ENCODE measurements at places on chromosomes 16 and 17.

GRCh38 chr16:27892879-27893278 lies 170.6 kb downstream of the GSG1L start:
- DNase-seq, result no peak

DNA sequence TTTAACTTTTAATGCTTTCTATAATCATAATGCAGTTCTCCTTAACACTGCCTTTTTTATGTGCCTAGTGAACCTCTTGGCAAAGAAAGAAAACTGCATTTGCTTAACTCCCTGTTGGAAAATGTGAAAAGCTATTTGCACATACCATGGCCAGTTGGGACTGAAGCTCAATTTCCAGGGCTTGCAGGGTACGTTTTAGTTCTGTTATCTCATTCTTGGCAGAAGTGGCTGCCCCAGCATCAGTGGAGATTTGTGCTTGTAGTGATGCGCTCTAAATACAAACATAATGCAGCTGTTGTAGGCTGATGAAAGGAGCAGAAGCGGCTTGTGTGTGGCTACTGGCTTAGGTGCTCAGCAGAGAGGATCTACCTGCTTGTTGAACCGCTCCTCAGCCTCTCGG lies 3.7 kb downstream of the KRT24 start:
- no peak for DNase-seq

- DNase-seq, result no peak
These were observed 81.6 kb upstream of the GSE1 start for GRCh38 chr16:85531516-85531915.

DNA sequence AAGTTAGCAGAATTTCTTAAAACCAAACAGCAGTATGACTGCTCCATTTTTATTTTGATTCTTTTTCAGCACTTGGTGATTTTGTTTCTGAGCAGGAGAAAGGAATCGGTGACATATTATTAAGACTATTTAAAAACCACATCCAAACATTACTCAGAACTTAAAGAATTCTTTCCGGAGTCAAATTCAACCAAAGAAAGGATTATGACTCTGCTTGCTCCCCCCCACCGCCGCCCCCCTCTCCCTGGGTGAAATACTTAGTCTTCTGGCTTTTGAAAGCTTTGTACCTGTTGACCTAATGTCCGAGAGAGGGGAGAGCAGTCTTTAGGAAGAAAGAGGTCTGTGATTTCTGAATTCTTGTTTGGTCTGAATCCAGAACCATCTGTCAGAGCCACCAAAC lies 17.9 kb upstream of the COL1A1 start:
- no peak for DNase-seq

DNA sequence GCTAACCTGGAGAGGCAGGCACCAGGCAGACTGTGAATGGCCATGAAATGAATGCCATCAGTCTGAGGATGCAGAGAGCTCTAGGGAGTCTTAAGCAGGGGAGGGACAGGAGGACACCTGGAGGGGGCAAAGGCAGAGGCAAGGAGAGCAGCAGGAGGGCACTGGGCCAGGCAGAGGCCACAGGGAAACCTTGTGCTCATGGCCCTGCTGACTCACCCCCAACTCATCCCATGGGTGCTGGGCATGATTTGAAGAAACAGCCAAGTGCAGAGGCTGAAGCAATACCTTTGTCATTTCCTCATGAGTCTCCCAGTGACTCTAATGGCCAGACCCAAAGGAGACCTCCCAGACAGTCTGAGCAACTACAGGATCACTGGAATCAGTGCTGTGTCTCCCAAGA lies 141.4 kb downstream of the TMEM132E start:
- DNase-seq, result no peak

GRCh38 chr16:445566-445965 lies 20.1 kb downstream of the RAB11FIP3 start:
- no peak for DNase-seq

DNA sequence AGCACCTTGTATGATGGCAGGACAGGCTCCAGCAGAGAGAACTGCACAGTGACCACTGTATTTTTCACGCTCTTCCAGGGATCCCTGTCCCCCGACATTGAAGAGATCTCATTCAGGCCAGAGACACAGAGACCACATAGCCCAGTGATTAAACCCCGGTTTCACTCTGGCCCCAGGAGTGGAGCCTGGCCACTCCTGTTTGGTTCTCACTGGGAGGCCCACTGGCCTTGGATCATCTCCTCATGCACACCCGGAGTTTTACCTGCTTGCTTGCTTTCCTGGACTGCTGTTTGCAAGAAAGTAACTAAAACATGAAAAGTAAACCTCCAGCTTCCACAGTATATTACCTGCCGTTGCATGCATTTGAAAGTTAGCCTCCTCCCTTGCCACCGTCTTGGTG lies 13.2 kb upstream of the CLEC18C start:
- no peak for DNase-seq

- no peak for DNase-seq
These were observed 43.9 kb upstream of the AQP8 start for GRCh38 chr16:25172831-25173230.

- no peak for DNase-seq
These were observed 8.6 kb upstream of the AKTIP start for GRCh38 chr16:53511403-53512280.

DNA sequence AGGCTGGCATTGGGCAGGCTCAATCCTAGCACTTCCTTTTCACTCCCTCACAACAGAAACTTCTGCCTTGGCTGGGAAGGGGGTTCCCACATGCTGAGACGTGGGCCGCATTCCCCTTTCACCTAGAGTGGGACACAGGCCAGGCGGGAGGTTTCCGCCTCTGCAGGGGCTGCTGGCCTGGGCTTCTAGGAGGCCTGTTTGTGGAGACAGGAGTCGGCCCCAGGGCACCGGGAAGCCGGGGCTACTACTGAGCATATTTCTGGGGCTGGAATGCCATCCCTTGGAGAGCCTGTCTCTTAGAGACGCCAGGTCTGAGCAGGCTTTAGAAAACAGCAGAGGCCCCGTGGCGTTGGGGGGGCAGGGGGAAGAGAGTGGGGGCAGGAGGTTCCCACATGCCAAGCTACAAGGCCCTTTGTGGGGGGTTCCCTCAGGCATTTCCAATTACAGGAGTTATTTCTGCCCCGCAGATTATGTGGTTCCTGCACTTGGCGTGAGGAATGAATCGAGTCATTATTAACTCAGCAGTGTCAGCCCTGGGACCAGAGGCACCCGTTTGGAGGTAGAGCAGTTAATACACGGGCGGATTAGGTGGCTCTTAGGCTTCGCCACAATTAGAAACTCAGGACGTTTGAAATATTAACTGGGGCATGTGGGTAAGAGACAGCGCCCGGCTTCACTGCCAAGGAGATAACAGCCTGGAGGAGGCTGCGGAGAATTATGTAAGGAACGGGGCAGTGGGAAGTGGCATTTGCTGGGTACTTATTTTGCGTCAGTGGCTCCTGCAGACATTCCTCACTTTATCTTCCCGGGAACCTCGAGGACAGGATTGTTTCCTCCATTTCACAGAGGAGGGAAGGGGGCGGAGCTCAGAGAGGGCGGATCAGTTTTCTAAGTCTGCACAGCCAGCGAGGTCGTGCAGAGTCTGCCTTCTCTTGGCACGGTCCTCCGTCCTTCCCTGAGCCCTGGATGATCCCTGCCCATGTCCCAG lies 162.5 kb downstream of the MAF start:
- peak; percentile 65 for DNase-seq

DNA sequence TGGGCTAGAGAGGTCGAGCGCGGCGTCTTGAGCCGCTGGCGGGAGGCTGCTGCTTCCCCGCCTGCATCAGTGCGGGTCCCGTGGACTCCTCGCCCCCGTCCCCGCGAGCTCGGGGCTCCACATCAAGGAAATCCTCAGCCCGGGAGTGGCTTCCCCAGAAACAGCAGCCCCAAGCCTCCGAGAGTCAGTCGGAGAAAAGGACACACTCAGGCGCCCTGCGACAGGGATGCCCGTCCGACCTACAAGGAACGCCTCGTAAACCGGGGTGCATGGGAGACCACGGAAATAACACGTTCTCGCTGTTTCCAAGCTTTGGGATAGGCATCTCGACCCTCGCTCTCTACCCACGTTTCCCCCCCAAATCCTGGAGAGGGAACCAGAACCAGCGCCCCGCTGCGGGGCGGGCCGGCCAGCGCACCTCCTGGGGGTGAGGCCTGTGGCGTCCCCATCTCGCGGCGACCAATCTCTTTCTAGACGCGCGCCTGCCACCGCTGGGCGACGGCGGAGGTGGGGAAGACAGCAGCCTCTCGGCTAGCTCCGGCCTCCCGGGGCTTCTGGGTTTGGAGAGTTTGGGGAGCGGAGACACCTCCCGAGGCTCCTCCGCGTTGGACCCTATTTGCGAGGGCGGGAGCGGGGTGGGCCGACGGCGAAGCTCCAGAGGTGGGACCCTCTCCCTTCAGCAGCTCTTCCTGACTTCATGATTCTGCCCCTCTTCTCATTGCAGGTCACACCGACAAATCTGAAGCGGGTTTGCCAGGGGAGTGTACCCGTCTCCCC lies 759 bp upstream of the TP53I13 start:
- peak; percentile 55 for DNase-seq

DNA sequence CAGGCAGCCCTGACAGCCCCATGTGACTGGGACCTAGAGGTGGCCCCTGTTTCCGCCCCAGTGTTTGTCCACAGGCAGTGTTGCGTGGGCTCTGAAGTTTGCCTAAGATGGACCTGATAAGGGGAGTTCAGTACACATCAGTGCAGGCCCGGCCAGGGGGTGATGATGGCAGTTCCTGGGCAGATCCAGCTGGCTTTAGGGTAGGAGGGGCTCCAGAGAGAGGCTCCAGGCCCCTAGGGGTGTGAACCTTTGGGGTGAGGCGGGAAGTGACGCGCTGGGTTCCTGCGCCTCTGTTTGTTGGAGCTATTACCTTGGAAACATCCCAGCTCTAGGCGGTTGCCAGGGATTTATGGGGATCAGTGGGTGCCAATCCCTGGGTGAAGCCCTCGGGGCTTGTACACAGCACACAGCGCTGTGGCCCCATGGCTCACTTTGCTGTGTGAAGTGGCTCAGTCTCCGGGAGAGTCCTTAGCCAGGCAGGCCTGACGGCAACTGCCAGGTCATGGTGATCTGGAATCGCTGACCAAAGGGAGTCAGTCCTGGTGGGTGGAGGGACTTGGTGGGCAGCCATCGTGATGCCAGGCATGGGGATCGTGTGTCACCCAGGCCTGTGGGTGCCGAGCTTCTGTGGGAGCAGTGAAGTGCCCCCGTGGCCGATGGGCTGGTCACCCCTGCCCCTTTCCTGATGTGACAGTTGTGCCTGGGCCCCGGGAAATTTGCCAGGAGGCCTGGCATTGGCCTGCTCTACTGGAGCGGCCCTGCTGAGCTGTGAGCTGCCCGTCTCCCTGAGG lies 146.1 kb downstream of the SEC14L1 start:
- no peak for DNase-seq

DNA sequence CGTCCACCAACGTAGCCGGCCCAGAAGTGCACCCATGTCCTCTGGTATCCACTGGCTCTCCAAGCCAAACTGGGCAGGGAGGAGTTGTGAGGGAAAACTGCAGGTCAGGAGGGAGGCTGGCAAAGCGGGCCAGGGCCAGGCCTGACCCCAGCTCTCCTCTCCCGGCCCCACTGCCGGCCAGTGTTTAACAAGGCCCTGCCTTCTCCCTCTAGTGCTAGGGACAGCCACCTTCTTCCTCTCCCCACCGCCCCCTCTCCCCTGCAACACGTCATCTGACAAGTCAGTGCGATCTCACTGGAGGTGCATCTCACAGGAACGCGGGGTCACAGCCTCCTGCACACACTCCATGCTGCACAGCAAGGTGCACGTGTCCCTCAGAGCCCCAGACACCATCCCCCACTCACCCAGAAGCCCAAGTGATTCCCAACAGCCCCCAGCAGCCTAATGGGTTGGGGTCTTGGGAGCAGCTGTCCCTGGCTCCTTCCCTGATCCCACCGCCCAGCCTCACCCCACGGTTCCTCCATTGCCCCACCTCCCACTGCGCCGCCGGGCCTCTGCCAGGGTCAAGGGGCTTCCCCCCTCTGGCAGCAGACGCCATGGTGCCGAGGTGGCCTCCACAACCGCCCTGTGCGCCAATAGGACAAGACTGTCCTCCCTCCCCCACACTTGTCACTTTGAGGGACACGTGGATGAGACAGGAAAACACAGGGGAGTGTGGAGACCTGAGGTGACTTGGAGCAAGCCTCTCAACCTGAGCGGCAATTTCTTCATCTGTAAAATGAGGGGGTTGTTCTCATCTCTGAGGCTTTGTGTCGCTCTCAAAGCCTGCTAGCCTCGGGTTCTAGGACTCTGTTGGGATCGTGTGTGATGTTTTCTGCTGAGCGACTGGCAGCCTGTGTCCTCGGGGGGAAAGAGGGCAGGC lies 1.1 kb upstream of the ACE start:
- DNase-seq, result no peak

DNA sequence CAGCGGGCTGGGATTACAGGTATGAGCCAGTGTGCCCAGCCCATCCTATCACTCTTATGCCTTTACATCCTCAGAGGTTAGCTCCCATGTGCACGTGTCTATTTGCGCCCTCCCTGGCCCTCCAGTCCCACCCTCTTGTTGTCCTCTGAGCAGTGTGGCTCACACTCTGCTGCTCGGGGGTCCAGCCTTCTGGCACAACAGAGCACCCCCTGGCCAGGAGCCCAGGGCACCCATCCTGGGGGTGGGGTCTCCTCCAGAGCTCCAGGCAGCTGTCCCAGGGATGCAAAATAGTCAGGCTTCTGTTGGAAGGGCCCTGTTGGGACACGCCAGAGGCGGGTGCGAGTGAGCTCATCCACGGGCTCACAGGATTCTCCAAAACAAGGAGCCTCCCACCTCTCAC lies 11.7 kb upstream of the FAM83G start:
- no peak for DNase-seq

Measured in NCI-H1048 (cell line).